ENCODE measurements at places on chromosomes 7 and 10.

DNA sequence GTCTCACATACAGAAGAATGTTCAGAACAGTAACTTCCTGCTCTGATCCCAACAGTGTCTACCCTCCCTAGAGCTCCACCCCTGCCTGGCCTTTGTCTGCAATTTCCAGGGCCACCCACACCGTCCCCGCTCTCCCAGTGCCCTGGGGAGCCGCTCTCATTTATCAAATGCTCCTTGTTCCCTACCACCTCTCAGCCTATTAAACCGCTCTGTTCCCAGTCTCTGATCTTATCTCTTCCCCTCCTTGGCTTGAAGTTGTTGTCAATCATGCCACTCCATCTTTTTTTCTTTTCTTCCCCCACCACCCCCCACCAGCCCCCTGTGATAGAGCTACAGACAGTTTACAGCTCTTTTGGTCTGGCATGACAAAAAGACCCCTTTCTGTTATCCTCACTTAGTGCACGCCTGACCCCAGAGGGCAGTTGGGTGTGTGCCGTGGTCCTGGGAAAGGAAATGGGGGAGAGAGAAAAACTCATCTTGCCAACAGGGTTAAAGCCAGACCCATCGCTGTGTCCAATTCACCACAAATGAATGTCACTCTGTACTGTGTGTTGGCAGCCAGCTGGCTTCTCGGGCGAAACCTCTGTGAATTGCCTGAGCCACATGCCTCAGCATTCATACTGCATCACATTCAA, 28.8 kb upstream of the HECTD2 start:
- DNase-seq: no peak

DNA sequence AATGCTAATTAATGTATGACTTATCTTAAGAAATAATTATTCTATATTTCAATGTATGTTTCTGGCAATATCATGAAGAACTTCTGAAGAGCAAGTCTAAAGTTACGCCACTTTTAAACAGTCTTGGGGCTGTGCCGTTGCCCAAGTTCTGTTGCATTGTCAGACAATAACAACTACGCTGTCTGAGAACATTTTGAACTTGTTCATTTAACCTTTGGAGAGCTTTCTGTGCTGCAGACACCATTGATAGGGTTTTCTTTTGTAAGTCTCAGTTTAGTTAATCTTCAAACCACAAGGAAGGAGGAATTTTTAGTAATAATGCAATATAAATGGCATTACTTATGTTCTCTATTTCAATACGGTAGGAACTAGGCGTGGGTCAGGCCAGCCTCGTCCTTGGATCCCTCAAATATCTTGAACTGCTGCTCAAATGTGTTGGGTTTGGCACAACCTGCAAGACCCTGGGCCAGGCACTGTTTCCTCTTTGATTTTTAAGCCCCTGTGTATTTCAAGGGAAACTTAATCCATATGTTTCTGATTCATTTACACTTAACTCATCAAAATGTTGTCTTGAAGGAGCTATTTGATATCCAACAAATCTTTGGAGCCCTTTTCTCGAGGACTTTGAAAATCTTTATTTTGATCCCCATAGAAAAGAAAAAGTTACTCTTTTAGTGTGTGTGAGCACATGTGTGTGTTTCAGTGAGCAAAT, 215.5 kb downstream of the INHBA start:
- no peak for DNase-seq

- DNase-seq: no peak
These were observed 22.4 kb upstream of the ZNF107 start for GRCh38 chr7:64643566-64643965.

GRCh38 chr10:125012851-125013528, 71.1 kb downstream of the ZRANB1 start:
- no peak for DNase-seq

- DNase-seq: no peak
These were observed 690.6 kb downstream of the AUTS2 start for GRCh38 chr7:70288781-70289456.

- no peak for DNase-seq
These were observed 60.5 kb upstream of the ZNRF2 start for GRCh38 chr7:30223896-30224295.

GRCh38 chr7:93566876-93567275, 7.6 kb downstream of the CALCR start:
- no peak for DNase-seq

DNA sequence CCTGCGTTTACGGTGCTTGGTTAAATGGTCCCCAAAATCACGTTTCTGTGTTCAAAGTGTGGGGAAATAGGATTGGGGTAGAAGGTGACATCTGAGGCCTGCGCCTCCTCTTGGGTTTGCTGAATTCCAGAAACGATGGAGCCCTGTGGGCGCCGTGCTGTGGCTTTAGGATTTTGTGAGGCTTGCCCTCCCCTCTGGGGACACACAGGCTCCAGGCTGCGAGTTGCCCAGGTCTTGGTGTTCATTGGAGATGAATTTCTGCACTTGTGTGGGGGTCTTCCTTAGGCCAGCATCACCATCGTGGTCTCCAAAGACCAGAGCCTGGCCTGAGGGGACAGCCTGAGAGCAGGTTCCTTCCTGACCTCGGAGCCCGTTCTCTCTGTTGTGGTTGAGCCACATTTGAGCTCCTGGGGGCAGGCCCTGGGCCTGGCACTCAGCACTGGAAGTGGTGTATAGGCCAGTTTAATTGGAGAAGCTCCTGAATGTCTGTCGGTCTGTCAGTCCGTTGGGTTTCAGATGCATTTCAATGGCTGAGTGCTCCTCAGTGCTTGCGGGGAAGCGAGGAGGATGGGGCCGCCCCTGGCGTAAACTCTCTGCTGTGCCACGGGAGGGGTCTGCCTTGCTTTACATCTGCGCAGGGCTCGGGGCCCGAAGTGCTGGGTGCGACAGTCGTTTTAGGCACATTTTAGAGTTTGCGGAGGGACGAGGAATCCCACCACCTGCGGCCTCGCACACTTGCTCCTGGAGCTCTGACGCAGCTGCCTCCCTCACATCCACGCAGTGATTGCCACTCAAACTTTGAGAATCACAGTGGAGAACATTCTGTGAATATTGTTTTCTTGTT, 71.7 kb downstream of the DNAJB6 start:
- no peak for DNase-seq

GRCh38 chr10:48470115-48470892, 134.6 kb downstream of the ARHGAP22 start:
- no peak for DNase-seq

- no peak for DNase-seq
These were observed 433.9 kb downstream of the GLRX3 start for GRCh38 chr10:130570074-130570473.

DNA sequence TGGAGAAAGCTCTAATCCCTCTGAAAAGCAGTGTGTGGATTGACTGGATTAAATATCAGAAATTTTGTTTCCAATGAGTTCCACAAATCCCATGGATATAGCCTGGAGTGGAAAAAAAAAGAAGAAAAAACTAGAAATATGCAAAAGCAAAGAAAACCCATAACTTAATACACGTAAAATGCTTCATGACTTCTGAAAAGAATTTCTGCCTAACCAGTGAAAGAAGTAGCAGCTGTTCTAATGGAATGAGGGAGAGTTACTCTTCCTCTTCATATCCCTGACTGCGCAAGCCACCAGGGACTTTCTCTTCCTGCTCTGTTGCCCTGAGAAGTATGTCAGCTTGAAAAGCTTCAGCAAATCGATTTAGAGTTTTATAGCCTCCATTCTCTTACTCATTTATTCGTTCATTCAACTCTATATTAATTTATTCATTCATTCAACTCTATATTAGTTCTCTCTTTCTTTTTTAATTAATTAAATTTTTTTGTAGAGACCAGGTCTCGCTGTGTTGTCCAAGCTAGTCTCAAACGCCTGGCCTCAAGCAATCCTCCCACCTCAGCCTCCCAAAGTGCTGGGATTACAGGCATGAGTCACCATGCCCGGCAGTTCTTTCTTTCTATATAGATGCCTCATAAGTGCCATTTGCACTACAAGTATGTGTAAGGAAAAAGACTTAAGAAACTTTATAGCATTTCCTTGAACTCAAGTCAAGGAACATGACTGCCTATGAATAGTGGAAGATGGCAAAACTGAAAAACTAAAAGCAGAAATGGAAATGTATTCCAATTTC, 447.3 kb upstream of the NRP1 start:
- DNase-seq: no peak

- DNase-seq: no peak
These were observed 62.4 kb downstream of the ITGB8 start for GRCh38 chr7:20393021-20393610.

- no peak for DNase-seq
These were observed 8.9 kb downstream of the ANXA11 start for GRCh38 chr10:80196270-80196949.

DNA sequence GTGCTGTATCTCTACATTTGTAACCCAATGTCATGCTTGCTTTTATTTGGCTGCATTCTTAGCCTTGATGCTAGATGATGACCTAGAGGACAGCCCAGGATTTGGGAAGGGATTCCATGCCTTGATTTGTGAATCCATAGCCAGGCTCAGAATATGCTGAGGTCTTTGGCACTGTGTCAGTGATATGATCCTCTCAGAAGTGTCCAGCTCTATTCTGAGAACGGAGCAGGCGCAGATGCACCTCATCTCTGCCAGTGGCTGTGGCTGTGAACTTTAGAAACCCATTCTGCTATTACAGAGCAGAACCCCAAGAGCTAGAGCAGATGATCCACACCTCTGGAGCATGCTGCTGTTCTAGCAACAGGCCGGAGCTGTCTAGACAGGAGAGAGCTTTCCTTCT, 212.8 kb downstream of the TRIL start:
- no peak for DNase-seq

DNA sequence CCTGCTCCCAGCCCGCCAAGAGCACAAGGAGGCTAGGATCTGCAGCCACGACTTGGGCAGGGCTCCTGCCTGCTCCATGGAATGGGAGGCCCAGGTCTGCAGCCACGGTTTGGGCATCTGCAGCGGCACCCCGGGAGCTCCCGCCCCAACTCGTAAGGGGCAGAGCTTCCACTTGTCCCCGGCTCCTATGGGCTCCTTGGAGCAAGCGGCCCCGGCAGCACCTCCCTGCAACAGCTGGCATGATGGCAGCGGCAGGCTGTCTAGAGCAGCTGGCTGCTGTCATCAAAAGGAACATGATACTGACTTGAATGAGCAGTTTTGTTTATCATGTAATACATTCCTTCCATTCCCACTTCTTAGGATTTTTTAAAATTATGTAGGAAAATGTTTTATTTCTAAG, 684.0 kb upstream of the FOXK1 start:
- no peak for DNase-seq

- peak; percentile 53 for DNase-seq
These were observed 5.7 kb upstream of the GOT1 start for GRCh38 chr10:99435986-99436638.

DNA sequence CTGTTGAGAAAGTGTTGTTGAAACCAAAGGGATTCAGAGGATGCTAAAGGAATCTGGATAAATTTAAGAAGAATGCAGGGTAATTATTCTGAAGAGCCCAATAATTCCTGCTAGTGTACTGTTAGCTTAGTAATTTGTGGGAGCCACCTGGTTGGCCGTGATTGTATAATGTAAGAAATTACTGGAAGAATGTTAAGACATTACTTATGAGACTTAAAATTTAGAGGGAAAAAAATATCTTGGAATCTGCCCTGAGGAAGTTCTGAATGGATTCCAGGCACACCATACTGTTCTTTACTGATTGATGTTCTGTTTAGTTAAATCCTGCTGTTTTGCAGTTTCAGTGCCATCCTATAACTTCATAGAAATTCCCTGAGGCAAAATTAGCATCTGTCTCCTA, 155.0 kb upstream of the RHOBTB1 start:
- no peak for DNase-seq

DNA sequence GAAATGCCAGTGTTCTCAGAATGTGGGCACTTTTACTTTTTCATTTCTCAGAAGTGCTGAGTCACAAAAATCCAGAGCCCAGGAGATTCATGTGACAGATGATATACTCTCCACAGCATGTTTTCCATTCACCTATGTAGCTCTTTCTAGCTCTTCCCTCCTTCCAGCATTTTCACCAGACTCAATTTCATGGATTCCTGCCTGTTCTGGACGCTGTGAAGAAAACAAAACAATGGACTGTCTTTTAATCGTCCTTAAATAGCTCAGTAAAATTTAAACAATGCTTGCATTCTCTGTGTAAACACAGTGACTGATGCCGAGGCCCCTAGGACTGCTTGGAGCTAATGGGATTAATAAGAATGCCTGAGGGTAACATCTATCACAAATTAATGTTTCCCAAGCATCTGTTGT, 25.5 kb downstream of the ZNF713 start:
- DNase-seq: no peak

GRCh38 chr7:129719980-129720732, 108.6 kb downstream of the NRF1 start:
- DNase-seq: peak; percentile 68

- DNase-seq: no peak
These were observed 37.4 kb upstream of the BET1 start for GRCh38 chr7:94041529-94041928.

DNA sequence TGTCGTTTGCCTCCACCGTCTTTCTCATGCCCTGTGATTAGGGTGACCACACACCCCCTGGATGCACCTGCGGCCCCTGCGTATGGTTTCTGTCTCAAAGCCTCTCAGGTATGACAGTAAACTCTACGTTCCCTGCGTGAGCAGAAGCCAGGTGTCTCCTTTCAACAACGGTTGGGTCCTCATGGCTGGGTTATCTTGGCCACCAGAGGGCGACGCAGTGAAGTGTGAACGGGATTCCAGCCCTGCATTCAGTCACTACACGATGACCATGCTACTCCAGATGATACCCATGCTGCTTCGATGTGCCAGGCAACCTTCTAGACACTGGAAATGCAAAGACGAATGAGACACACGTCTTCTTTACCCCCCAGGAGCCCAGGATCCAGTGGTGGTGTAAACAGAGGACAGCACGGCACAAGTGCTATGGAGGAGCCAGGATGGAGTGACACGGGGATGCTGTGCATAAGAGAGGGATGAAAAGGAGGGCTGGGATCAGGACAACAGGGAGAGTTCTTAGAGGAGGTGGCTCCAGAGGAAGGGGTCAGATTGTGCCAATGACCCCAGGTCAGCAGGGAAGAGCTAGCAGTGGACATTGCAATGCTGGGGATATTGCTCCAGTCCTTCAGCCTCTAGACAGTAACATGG, 228.1 kb upstream of the PFKP start:
- DNase-seq: peak; percentile 14

DNA sequence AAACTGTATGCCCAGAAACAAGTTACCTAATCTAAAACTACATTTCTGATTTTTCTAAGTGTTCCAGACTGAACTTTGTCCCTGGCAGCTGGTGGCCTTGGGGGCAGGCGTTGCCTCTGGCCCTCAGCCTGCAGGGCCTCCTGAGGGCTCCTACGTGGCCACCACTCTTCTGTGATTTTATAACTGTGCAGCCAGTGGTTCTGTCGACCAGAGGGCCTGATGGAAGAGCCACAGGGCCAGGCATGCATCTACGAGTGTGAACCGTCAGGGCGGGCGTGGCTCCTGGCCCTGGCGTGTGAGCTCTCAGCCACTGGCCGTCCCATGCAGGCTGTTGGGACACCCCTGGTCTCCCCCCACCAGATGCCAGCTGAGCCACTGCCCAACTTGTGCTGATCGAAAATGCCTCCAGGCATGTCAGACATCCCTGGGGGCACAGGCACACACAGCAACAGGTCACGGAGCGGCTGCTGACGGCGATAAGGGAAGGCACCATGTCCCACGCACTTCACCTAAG, 173.4 kb downstream of the ZMYND11 start:
- no peak for DNase-seq
